HS-27A (cell line): ENCODE measurements at places on chromosomes 1 and 21.

- no peak for DNase-seq
These were observed 466.6 kb upstream of the C1orf87 start for GRCh38 chr1:60540141-60540540.

DNA sequence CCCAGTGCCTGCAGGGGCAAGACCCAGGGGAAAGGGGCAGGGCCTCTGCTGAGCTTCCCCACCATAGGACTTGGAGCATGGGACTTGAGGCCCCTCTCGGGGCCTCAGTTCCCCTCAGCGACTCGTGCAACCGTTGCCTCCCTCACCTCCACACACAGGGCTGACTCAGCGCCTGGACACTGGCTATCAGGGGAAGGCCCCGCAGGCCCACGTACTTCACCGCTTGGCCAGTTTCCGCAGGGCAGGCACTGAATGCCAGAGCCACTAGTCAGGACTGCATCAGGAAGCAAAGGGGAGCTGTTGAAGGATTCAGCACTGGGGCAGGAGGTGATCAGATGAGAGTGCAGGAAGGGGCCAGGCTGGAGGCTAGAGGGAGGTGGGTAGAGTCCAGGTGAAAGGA lies 15.5 kb upstream of the FAM131C start:
- no peak for DNase-seq

DNA sequence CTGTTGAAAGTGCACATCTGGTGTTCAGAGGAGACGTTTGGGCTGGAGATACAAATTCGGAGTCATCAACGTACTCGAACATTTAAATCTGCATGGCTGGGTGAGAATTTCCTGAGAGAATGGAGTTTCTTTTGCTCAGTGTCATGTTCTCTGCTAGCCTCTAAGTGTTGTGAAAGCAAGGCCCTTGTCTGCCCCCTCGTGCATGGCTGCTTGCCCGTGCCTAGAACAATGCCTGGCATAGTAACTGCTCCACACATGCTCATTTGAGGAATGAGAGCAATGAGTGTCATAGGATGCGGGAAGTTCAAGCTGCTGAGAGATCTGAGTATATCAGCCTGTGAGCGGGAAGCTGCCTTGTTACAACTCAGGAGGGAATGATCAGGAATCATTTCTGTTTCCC lies 171.1 kb upstream of the CSF3R start:
- no peak for DNase-seq

GRCh38 chr1:74611887-74612286 lies 61.7 kb downstream of the ERICH3 start:
- DNase-seq = no peak

- DNase-seq = no peak
These were observed 50.2 kb upstream of the SSBP3 start for GRCh38 chr1:54456361-54456760.

- DNase-seq = no peak
These were observed 1.5 kb downstream of the GCLM start for GRCh38 chr1:93907718-93908117.

- DNase-seq = no peak
These were observed 69.2 kb upstream of the RGS2 start for GRCh38 chr1:192739476-192740184.

GRCh38 chr1:50289495-50289894 lies 133.7 kb downstream of the DMRTA2 start:
- DNase-seq = no peak

GRCh38 chr1:173409613-173410012 lies 67.5 kb upstream of the PRDX6 start:
- DNase-seq = no peak

GRCh38 chr1:73727036-73727435 lies 470.9 kb downstream of the LRRIQ3 start:
- DNase-seq = no peak

DNA sequence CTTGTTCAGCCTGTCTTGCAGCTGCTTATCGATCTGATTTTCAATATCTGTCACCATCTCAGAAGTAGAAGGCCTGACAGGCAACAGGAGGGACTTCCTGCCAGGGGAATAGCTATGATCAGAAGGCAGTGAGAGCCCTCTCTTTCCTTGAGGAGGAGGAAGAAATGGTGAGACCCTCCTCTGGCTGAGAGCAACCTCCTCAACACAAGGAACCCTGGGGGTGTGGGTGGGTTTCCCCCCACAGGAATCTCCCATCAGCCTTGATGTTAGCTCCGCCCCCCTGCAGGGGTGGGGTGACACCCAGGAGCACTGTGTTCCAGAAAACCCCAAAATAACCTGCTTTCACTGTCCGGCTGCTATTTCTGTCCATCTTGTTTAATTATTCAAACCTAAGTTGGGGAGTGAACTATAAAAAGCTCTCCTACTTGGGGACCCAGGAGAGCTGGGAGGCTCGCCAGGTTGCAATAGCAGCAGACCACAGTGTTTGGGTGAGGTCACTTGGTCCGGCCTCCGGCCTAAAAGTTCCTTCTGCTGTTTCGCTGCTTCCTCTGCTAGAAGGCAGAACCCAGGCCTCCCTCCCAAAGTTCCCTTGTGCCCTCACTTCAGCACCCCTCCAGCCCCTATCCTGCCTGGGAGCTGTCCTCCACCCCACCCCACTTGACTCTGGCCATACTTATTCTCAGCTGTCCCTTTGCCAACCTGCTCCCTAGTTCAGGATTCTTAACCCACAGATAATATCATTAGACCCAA lies 7.8 kb upstream of the MEF2D start:
- no peak for DNase-seq

DNA sequence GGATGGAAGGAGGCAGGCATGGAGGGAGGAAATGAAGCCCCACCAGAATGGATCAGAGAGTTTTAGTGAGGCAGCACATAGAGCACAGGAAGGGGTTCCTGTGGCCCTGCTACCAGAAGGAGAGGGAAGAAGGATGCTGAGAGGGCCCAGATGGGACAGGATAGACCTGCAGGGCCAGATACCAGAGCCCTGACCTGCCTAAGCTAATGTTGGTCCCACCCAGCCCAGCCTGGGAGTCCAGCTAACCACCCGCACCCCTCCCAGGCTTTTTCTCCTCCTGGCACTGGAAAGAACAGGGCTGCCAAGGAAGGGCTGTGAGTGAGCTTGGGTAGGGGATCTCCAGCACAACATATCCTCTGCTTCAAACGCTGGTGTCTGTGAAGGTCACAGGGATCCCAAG lies 6.9 kb downstream of the NECTIN4 start:
- no peak for DNase-seq

GRCh38 chr1:23020706-23021405 lies 1.6 kb downstream of the KDM1A start:
- DNase-seq = no peak

DNA sequence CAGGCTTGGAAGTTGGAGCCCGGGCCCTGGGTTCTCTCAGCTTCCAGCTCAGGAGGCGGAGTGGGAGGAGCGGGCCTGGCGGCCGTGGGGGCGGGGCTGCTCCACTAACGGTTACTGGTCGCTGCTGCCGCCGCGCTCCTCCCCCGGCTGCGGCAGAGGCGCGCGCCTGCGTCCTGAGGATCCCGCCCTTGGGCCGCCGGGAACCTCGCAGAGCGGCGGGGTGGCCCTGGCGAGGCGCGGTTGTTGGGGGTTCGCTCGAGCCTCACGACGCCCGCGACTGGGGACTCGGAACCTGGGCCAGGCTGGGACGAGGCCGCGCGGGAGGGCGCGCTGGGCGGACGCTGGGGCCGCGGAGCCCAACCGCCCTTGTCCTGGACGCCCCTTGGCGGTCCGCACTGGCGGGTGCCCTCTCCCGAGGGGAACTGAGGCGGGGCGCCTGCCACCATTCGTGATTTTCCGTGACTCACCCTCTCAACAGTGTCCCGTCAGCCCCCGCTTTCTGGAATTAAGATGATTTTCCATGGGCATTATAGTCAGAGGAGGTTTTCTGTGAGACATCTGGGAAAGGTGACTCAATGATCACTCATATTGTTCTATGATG lies 34.1 kb downstream of the OR2G3 start:
- no peak for DNase-seq

GRCh38 chr1:207401578-207401977 lies 52.5 kb upstream of the CR2 start:
- DNase-seq = no peak

GRCh38 chr1:68175621-68176398 lies 56.5 kb downstream of the WLS start:
- no peak for DNase-seq

DNA sequence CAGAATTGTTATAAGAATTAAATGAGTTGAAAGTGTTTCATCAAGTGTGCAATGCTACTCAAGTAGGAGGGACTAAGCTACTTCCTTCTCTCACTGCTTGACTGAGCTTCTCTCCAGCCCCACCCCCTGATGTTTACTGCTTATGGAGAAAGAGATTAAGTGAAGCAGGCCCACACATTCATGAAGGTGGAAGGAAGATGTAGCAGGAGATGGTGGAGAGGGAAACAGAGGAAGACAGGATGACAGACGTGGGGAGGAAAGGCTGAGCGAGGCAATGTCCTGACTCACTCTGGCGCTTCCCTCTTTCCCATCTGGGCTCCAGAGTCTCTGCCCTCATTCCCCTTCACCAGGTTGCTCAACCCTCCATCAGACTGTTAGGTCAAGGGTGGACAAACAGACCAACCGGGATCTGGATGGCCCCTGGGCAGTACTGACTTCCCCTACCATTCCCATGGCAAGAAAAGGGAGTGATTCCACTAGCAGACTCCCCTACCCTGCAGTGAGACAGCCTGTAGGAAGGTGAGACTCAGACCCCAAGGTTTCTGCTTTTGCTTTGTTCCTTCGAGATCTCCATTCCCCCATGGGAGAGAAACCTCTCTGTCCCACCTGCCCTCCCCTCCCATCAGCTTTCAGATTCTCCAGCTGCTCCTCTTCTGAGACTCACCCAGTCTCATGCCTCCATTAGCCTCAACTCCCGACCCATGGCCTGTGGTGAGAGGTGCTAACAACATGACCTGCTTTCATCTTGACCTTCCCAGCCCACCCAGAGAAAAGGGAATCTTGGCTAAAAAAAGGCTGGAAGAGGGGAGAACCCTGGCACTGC lies 3.1 kb upstream of the ARHGEF2 start:
- DNase-seq = no peak

GRCh38 chr1:92065042-92065441 lies 10.2 kb downstream of the SETSIP start:
- DNase-seq = no peak

- no peak for DNase-seq
These were observed 1103.0 kb downstream of the PLA2G4A start for GRCh38 chr1:187931776-187932175.

DNA sequence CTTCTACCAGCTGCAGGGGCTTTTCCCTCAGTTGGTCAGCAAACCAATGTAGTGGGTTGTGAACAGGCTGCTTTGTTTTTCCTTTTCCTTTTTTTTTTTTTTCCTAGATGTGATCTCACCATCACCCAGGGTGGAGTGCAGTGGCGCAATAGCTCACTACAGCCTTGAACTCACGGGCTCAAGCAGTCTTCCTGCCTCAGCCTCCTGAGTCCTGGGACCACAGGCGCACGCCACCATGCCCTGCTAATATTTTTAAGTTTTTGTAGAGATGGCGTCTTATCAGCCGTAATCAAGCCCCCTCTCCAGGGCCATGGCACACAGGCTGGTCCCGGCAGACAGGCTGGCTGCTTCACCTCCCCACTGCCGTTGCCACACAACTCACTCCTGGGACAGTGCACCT lies 3.4 kb upstream of the TRIM11 start:
- no peak for DNase-seq

DNA sequence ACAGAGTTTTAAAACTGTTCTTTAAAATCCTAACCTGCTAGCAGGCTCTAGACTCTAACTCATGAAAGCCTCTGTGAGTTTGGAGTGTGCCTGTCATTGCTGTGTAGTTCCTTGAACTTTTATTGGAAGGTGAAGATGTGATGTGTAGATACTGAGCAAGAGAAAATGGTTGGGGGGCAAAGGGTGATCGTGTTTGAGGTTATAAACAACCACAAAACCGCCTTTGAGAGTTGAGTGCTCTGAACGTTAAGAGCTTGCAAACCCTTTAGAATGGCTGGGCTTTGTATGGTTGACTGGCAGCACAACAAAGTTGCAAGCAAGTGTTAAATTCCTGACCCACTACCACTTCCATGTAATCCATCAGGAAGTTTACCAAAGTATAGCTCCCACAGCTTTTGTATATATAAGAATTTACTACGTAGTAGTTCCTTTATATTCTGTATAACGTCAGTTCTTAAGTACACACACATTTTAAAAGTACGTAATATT lies 19.6 kb downstream of the BACE2 start:
- no peak for DNase-seq

DNA sequence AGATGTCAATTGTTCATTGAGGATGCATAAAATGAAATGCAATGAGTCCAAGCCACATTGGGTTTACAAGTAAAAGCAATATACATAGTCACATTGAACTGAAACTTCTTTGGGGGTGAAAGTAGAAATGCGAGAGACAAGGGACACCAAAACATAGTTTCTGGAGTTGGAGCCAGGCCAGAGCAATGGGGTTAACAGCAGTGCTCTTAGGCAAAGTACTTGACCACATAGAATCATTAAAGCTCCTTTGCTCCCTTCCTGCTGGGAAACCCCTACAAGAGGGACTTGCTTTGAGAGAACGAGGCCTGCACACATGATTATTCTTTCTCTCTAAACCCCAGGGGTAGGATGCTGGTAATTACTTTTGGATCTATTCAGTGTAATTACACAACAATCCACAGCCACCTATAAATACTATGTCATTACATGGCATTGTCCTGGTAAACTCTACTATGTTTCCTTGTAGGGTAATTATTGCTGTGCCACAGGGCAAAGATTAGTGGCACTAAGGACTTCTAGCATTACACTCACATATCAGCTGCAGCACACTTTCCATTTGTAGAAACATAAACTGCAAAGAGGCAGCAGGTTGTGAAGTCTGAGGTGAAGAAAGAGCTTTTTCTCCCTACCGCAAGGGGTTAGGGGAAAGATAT lies 421.6 kb upstream of the PBX1 start:
- no peak for DNase-seq

GRCh38 chr1:240116831-240117769 lies 25.4 kb downstream of the FMN2 start:
- DNase-seq = no peak

GRCh38 chr1:218880484-218881060 lies 293.1 kb upstream of the LYPLAL1 start:
- no peak for DNase-seq

- DNase-seq = no peak
These were observed 28.0 kb downstream of the PTBP2 start for GRCh38 chr1:96749618-96750017.

DNA sequence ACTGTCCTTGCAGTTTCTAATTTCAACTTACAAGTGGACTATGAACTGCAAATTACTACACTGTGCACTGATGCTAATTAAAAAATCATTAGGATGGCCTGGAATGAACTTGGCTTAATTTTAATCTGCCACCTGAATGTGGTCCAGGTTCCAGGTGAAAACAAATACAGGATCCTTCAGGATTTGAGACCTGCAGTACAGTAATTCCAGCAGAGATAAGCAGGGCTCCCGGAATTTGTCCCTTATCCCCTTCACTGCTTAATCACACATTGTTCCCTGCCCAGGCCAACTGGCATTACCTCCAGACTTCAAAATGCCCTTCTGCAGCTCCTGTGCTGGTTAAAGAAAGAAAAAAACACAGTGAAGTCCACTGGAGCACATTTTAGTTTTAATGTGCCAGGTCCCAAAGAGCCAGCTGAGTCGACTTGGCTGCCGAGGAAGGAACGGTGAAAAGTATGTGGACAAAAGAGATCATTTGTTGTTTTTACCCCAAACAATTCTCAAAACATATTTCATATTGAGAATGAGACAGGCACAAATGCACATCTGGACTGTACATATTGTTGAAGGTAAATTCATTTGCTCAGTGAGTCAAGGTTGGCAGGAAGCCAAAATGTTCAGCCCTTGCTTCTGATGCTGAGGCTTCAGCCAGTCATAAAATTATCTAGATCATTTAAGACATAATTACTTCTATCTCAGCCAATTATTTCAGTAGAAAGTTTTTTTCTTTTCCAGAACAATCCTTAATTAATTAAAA lies 28.3 kb downstream of the DEGS1 start:
- DNase-seq = no peak

GRCh38 chr1:17069452-17070162 lies 15.8 kb upstream of the SDHB start:
- DNase-seq = no peak
